Nephron progenitor cell (in vitro differentiated cells): ENCODE measurements at places on chromosomes 3 and 15.

- peaks cover 39% of the 10 kb centered on the region for H3K4me1 ChIP-seq
- H3K27ac ChIP-seq = peak overlapping the region; percentile 73
- H3K27me3 ChIP-seq = peaks cover 5% of the 10 kb centered on the region
- no peaks in the 10 kb centered on the region for H3K36me3 ChIP-seq
- no peak overlapping the region for H3K4me3 ChIP-seq
Observed at GRCh38 chr15:65528461-65529060, 1.7 kb upstream of the HACD3 start.

DNA sequence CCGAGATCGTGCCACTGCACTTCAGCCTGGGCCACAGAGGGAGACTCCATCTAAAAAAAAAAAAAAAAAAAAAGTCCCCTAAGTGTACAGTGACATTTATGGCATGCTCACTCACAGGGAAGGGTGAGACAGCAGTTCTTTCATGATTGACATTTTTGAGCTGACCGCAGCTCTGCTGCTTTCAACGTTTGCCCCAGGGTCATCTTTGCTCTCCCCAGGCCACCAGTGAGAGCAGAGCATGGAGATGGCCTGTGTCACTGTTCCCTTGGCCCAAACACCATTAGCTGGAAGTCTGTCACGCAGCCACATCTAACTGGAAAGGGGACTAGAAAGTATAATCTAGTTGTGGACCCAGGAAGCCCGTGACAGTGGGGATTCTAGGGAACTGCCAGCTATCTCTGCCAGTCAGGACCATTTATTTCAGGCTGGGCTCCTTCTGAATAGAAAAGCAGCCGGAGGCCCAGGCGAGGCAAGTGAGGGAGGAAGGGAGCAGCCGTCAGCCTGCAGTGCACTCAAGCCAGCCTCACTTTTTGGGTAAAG, 193.4 kb upstream of the HES1 start:
- no peaks in the 10 kb centered on the region for H3K36me3 ChIP-seq
- peaks cover 59% of the 10 kb centered on the region for H3K27me3 ChIP-seq
- H3K27ac ChIP-seq = no peak overlapping the region
- H3K4me3 ChIP-seq = no peak overlapping the region

GRCh38 chr3:160951642-160952487, 153.3 kb downstream of the B3GALNT1 start:
- no peaks in the 10 kb centered on the region for H3K27me3 ChIP-seq
- DNase-seq = no peak
- H3K4me1 ChIP-seq = peaks cover 27% of the 10 kb centered on the region
- H3K4me3 ChIP-seq = no peak overlapping the region
- no peaks in the 10 kb centered on the region for H3K36me3 ChIP-seq

DNA sequence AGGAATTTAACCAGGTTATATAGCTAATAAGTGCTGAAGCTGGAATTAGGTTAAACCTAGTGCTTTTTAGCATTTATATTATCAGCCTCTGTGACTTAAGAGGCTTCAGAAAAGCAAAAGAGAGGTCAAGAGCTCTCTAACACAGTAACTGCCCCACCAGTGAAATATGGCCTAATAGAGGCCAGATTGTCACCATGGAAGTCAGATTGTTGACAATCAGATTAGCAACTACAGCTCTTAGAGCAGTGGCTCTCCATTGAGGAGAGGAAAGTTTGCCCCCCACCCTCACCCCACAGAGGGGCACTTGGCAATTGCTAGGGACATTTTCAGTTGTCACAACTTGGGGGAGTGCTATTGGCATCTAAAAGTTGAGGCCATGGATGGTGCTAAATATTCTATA, 23.3 kb upstream of the LMOD3 start:
- no peak overlapping the region for H3K27ac ChIP-seq
- H3K4me1 ChIP-seq = peaks cover 51% of the 10 kb centered on the region
- no peaks in the 10 kb centered on the region for H3K36me3 ChIP-seq
- no peak for DNase-seq

GRCh38 chr15:68217341-68217740, 12.2 kb downstream of the CLN6 start:
- no peaks in the 10 kb centered on the region for H3K27me3 ChIP-seq
- DNase-seq = no peak
- no peak overlapping the region for H3K4me3 ChIP-seq
- no peaks in the 10 kb centered on the region for H3K4me1 ChIP-seq
- H3K36me3 ChIP-seq = peaks cover 61% of the 10 kb centered on the region

GRCh38 chr15:81789403-81789802, 256.4 kb downstream of the MEX3B start:
- H3K4me3 ChIP-seq = no peak overlapping the region
- no peak for DNase-seq
- H3K36me3 ChIP-seq = peaks cover 44% of the 10 kb centered on the region
- H3K27me3 ChIP-seq = no peaks in the 10 kb centered on the region
- H3K4me1 ChIP-seq = no peaks in the 10 kb centered on the region

DNA sequence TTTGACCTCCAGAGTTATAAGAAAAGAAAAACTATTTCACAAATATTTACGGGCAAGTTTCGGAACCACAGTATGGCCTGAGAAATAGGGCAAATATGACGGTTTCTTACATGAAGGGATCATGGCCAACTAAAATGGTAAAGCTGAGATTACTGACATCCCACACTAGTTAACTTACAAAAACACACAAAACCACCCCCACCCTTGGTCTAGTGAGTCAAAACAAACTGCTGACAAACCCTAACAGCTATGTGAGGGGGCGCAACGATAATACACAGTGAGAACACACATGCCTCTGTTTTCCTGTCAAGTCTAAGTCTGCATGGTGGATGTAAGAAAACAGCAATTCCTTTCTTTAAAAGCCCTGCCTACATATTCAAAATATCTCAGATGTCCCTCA, 32.3 kb downstream of the CBLB start:
- no peak for DNase-seq
- H3K27ac ChIP-seq = peak overlapping the region; percentile 10
- peaks cover 44% of the 10 kb centered on the region for H3K4me1 ChIP-seq
- H3K27me3 ChIP-seq = no peaks in the 10 kb centered on the region

DNA sequence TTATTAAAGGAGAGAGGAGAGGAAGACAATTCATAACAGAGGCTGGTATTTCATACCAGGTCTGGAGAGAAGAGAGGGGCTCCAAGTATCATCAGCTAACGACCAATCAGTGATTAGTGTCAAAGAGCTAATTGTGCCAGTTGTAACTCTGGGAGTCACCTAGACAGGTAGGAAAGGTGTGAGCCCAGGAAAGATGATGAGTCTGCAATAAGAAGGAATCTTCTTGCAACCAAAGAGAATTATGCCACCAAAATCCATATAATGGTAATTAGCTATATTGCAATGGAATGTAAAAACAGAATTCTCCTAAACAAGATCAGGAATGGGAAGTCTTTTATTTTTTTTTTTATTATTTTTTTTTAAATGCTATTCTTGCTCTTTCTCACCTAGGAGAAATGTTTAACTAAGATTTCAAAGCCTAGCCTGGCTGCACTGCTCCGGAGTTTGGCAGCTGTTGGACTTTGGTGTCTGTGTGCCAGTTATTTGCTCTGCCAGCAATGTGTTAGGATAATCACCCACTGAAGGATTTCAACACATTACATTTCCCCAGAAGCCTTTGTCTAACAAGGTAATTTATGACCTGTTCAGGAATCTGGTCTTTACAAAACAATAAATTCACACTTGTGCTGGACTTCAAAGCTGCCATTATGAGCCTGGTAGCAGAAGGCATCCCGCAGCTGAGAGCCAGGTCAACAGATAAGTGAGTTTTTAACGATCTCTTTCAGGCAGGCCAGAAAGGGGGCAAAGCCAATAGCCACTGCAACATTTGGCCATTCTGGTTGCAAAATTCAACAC, 89.4 kb downstream of the FOXB1 start:
- peaks cover 32% of the 10 kb centered on the region for H3K36me3 ChIP-seq
- DNase-seq = peak; percentile 20
- H3K4me3 ChIP-seq = no peak overlapping the region
- H3K27ac ChIP-seq = no peak overlapping the region
- H3K27me3 ChIP-seq = peaks cover 17% of the 10 kb centered on the region

DNA sequence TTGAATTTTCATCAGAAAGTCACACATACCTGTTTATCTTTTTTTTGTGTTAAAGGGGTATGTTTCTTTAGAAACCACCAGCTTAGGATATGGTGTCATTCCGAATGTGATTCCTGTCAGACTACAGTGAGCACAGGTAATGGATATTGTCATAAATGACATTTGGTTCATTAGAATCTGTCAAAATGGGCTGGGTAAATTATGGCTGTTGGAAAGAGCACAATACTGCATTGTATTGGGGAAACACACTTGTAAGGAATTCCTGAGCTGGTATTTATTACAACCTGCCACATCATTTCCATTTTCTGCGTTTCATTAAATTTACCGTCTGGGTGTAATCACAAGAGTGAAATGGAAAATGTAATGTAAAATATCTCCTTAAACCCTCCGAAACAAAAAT, 78.8 kb downstream of the ADAMTSL3 start:
- no peaks in the 10 kb centered on the region for H3K4me1 ChIP-seq
- DNase-seq = no peak
- H3K36me3 ChIP-seq = no peaks in the 10 kb centered on the region
- H3K4me3 ChIP-seq = no peak overlapping the region

GRCh38 chr3:34011171-34012101, 213.0 kb downstream of the PDCD6IP start:
- H3K36me3 ChIP-seq = no peaks in the 10 kb centered on the region
- H3K4me1 ChIP-seq = peaks cover 43% of the 10 kb centered on the region
- no peak for DNase-seq
- no peak overlapping the region for H3K27ac ChIP-seq
- H3K27me3 ChIP-seq = no peaks in the 10 kb centered on the region
- no peak overlapping the region for H3K4me3 ChIP-seq

DNA sequence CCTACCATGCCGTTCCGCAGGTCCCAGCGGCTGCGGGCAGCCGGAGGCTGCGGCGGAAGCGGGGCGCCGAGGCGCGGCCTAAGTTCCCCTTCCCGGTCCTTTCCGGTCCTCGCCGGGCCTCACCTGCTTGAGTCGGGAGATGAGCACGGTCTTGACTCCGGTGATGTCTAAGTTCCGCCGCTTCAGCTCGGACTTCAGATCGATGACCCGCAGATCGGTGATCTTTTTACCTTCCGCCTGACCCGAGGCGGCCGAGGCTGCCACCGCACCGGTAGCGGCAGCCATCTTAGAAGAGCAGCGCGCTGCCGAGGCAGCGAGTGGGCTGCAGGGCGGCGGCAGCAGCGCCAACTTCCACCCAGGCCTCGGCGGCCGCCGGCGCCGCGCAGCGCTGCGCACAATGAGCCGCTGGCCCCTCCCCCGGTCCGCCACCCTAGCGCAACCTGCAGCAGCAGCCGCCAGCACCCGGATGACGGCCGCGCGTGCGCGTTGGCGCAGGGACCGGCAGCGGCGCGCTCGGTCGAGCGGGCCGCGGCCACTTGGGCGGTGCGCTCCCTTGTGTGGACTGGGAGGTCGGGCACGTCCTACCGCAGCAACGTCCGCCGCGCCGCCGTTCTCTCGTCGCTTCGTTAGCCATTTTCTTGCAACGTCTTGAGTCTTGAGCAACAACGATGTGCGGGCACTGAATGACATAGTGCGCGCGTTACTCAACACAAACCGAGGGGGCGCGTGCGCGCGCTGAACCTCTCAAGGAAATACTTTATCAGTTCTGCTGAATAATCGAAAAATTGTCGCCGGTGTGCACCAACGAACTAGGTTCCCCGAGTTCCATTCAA, at the start of gene SLTM:
Gene SLTM, minus strand, starts transcription at position 399 of the 833 bp plus-strand sequence. Its CDS starts 114 bp downstream, at position 285.
- H3K36me3 ChIP-seq = peaks cover 6% of the 10 kb centered on the region
- H3K4me3 ChIP-seq = peak within 1 kb of the TSS; percentile 99
- peaks cover 23% of the 10 kb centered on the region for H3K4me1 ChIP-seq
- no peaks in the 10 kb centered on the region for H3K27me3 ChIP-seq
- peak; percentile 97 for DNase-seq

GRCh38 chr3:181565416-181565815, 146.3 kb upstream of the SOX2 start:
- no peak overlapping the region for H3K27ac ChIP-seq
- no peak overlapping the region for H3K4me3 ChIP-seq
- H3K27me3 ChIP-seq = peaks cover 4% of the 10 kb centered on the region
- no peaks in the 10 kb centered on the region for H3K36me3 ChIP-seq

DNA sequence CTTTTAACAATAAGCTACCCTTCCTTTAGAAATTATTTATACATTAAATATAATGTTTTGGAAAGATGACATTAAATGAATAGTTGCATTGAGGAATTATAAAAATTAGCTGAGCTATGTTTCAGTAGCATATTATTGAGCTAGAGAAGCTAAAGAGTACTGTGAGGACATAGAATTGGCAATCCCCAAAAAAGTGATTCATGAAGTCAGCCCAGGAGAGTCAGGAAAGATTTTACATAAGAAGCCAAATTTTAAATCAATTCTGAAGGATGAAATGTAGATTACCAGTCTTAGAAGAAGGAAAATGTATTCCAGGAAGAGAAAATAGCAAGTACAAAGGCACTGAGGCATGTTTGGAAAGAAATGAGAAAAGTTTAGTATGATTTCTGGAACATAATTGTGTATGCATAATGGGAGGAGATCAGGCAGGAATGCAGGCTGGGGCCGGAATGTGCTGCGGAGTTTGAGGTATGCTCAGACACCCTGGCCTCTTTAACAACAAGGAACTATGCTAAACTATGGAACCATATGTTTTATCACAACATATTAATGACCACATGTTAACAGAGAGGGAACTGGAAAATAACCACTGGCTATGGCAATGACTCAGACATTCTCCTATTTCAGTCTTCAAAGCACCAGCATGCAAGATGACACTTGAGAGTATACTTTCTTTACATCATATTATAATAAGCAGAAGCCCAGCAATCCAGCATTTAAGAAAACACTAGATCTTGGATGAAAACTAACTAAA, 103.3 kb upstream of the COL8A1 start:
- peak; percentile 4 for DNase-seq
- H3K27me3 ChIP-seq = no peaks in the 10 kb centered on the region
- no peak overlapping the region for H3K4me3 ChIP-seq
- H3K4me1 ChIP-seq = no peaks in the 10 kb centered on the region
- H3K27ac ChIP-seq = no peak overlapping the region
- H3K36me3 ChIP-seq = no peaks in the 10 kb centered on the region

DNA sequence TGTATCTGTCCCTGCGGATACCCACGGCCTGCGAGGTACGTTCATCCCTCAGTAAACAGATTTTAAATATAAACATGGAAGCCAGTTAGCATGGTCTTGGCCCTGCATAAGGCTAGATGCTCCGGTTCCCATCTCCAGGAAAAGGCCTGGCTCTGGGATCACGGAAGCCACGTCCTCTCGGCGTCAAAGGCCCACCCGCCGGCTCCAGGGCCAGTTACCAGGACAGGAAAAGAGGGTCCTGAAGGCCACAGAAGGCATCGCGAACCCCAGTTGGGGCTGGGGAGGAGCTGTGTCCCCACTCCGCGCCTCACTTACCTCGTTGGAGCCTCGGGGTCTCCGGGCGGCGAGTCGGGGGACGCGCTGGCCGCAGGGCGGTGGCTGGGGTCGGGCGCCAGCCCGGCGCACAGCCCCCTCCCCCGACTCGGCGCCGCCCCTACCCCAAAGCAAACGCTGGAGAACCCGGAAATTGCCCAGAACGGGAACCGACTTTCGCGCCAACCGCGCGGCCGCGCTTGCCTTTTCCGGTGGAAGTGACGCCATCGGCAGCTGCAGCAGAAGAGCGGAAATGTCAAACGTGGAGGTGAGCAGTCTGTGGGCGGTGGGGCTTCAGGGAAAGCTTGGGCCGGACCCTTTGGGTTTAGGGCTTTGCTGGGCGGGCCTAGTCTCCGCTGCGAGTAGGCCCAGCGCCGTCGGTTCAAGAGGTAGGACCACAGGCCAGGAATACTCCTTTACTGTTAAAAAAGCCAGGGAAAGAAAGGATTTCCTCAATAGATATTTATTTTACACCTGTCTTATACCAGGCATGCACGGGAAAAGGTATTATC, at the start of gene TOPBP1:
Gene TOPBP1, minus strand, starts transcription at position 488 of the 824 bp plus-strand sequence. CDS start 814 bp downstream, outside the sequence.
- H3K36me3 ChIP-seq = peaks cover 24% of the 10 kb centered on the region
- peaks cover 2% of the 10 kb centered on the region for H3K27me3 ChIP-seq
- H3K4me1 ChIP-seq = peaks cover 45% of the 10 kb centered on the region

- H3K27me3 ChIP-seq = peaks cover 21% of the 10 kb centered on the region
- no peak overlapping the region for H3K27ac ChIP-seq
- no peak for DNase-seq
- H3K36me3 ChIP-seq = no peaks in the 10 kb centered on the region
- H3K4me1 ChIP-seq = peaks cover 22% of the 10 kb centered on the region
Observed at GRCh38 chr3:14532691-14533456, 7.3 kb downstream of the GRIP2 start.
